Activated CD4-positive, alpha-beta T cell treated with anti-CD3 and anti-CD28 coated beads for 24 hours (primary cell): ENCODE measurements at places on chromosomes 3 and 15.

DNA sequence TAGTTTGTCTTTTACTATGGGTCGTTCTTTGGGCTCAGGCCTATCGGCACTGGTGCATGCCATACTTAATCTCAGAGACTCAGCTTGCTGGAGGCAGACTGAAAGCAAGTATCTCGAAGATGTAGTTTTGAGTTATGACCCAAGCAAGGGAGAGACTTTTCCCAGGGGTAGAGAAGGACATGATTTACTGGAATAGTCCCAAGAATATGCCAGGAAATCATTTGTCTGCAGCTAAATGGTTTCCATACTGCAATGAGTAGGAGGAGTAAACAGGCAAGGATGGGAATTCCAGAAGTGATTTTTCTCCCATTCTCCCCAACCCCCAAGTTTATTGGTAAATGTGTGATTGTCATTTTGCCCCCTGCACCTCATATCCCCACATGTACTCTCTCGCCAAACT, 35.4 kb upstream of the LACTB start:
- no peak for DNase-seq

- no peak for DNase-seq
Observed at GRCh38 chr15:74630284-74631086, 14.8 kb downstream of the CLK3 start.

DNA sequence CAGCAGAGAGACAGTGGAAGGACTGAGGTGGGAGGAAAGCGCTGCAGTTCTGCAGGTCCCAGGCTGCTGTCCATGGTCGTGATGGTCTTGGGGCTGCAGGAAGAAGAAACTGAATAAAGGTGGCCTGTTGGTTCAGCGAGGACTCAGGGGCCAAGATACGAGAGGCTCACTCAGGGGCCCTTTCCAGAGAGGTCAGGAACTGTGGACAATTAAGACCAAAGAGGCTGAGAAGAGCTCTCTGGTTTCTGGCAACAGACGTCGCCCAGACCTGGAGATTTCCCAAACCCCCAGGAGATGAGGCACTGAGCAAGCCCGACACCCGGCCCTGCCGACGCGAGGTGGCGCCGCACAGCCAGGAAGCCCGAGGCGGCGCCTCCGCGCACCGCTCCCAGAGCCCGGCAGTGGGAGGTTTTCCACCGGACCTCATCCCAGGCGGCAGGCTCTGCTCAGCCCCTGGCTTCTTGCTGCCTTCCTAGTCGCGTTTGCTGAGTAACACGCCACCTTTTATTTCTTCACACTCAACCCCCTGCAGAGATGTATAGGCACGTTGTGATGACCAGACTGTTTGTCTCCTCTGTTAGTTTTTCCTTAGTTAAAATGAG, 56.4 kb upstream of the ARRDC4 start:
- DNase-seq, result peak; percentile 19

DNA sequence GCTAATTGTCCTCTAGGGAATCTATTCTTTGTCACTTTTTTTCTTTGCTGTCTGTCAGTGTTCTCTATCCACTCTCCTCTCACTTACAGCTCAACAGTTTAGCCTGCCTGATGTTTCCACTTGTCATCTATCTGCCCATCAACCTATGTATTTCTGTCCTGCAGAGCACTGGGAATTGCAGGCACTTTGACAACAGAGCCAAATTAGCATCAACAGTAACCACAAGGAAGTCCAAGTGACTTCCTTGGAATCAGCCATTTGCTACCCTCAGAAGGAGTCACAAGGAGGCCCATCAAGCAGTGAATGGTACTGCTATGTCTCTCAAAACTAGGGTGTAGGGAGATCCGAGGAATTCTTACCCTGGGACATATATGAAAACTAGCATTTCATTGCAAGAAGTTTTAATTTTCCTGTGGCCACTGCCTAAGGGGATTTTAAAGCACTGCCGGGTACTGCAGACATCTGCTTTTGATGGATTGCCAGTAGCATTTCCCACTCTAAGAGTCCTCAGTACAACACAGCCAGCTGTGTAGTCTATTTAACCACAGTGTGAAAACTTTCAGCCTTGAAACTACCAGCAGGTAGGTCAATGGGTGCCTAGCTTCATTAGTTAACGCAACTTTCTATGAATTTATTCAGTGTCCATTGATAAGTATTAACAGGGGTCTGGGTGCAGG, 898.8 kb downstream of the NTRK3 start:
- no peak for DNase-seq

DNA sequence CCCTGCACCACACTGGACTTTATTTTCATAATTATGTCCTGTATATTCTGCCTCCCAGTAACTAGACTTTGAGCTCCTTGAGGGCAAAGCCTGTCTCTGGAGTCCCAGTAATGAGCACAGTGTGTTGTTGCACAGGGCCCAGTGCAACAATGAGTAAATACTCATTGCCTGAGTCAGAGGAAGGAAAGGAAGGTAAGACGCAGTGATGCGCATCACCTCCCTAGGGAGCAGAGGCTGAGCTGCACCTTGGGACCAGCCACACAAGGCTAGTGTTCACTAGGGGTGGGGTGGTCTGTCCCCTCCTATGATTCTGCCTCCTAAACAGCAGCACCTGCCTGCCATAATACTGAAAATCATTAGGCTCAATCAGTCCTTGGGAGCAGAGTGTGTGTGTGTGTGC, 86.6 kb upstream of the ADAMTSL3 start:
- DNase-seq, result no peak

DNA sequence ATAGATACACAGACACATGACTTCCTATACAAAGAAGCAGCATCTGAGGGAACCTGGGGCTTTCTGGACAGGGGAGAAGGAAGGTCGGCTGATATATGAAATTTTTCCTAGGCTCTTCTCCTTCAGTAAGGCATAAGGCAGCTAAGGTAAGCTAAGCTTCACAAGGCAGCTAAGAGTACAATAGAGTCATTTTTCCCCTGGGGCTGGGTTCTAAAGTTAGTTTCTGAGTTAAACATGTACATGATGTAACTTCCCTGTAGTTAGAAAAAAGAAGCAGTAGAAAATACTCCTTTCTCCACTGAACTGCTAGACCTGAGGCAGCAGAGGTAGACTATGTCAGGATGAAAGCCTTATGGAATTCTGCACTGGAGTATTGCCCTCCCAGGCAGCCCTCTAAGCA, 109.6 kb downstream of the PLD1 start:
- DNase-seq, result no peak

DNA sequence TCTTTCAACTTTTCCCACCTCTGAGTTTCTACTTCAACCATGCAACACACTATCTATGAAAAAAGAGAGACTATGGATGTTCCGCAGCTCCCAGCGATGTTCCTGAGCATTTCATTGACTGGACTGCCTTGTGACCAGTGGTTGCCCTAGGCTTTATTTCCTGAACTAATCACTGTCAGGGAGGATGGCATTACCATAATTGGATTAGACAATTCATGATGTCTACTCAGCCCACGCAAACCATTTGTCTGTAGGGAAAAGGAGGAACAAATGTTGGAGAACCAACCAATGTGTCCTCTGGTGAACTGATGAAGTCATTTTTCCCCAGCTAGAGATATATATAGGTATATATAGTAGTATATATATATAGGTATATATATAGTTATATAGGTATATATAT, 229.3 kb upstream of the MCTP2 start:
- DNase-seq, result no peak

- DNase-seq, result no peak
Observed at GRCh38 chr15:45338417-45338816, 39.9 kb downstream of the GATM start.

- DNase-seq, result no peak
Observed at GRCh38 chr3:115330430-115330829, 183.3 kb upstream of the ZBTB20 start.

DNA sequence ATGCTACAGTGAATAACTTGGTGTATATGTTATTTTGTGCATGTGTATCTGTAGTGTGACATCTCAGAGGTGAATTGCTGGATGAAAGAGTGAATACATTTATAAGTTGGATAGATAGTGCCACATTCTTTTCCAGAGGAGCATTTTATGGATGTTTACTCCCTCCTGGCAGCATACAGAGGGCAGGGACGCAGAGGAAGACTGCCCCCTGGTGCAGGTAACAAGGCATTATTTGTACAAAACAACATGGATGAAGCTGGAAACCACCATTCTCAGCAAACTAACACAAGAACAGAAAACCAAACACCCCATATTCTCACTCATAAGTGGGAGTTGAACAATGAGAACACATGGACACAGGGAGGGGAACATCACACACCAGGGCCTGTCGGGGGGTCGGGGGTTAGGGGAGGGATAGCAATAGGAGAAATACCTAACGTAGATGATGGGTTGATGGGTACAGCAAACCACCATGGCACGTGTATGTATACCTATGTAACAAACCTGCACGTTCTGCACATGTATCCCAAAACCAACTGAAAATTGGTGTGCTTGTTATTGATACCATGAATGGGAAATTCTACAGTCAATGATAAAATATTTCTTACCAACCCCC, 57.9 kb upstream of the CTXND1 start:
- no peak for DNase-seq

GRCh38 chr3:129448186-129448895, 8.3 kb downstream of the IFT122 start:
- DNase-seq, result no peak

- no peak for DNase-seq
Observed at GRCh38 chr15:100373120-100373896, 31.5 kb upstream of the ADAMTS17 start.

DNA sequence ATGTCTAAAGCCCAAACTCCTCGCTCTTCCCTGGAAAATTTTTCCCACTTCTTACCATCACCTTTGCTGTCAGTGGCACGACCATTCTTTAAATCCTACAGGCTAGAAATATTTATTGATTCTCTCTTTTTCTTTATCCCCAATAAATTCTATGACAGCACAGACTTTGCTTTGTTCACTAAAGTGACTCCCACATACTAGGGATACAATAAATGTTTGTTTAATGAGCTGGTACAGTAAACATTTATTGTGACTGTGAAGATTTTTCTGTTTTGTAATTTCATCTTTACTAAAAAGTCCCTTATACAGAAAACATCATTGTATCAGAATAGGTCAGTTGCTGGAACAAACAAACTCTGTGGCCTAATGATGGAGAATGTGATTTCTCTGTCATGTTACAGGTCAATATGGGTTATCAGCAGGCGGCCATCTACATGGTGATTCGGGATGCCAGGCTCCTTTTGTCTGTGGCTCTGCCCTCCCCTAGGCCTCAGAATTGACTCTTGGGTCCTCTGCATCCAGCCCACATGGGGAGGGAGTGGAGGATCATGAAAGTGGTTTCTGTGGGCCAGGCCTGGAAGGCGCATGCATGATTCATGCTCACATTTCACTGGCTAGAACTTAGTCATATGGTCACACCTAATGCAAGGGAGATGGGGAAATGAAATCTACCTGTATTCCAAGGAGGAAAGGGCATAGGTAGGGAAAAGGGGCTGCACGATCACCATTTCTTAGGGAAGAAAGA, 22.7 kb upstream of the KNG1 start:
- no peak for DNase-seq

- no peak for DNase-seq
Observed at GRCh38 chr15:68627476-68627875, 48.7 kb downstream of the CORO2B start.

DNA sequence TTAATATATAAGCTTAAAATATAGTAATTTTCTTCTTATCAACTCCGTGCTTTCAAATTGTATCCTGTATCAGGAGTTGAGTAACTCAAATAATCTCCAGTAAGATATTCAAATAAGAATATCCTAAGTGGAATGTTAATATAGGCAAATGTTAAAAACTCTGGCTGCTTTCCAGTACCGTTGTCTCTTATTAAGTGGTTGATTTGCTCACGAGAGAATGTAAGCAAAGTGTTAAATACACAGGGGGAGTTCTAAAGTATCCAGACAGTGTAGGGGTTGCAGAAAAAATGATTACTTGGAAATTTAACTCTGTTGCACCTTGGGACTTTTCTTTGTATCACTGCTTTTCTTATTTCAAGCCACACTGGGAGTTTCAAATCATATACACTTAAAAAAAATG, 478.9 kb upstream of the TBL1XR1 start:
- DNase-seq, result no peak

- no peak for DNase-seq
Observed at GRCh38 chr3:48414376-48415250, 15.3 kb downstream of the PLXNB1 start.

DNA sequence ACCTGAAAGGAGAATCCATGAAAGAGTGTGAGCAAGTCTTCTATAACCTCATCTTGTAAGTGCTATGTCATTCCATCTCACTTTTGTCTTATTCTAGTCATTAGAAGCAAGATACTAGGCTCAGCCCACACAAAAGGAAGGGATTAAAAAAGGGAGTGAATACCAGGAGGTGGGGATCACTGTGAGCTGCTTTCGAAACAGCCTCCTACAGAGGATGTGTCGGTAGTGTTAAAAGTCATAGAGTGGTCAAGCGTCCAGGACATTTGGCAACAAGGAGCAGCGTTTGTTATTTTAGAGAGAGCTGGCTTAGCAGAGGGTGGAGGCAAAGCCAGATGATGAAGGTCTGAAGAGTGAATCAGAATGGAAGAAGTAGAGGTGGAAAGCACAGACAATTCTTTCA, 11.7 kb upstream of the ZNF148 start:
- no peak for DNase-seq

DNA sequence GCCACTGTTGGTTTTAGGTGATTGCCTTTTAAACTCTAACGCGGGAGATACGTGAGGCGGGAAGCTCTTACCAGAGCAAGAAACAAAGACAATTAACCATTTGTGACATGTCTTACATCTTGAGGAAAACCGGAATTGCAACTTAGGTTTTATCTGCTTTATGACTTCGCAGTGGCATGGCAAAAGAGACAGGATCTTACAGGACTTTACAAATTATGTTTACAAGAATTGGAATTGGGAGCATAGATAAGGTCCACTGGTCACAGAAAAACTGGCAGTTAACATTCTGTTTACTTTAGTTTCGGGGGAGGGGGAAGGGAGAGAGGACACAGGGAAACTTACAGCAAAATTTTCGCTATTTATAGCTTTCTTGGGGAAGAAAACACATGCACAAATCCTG, 1119.6 kb downstream of the ZPLD1 start:
- DNase-seq, result no peak

DNA sequence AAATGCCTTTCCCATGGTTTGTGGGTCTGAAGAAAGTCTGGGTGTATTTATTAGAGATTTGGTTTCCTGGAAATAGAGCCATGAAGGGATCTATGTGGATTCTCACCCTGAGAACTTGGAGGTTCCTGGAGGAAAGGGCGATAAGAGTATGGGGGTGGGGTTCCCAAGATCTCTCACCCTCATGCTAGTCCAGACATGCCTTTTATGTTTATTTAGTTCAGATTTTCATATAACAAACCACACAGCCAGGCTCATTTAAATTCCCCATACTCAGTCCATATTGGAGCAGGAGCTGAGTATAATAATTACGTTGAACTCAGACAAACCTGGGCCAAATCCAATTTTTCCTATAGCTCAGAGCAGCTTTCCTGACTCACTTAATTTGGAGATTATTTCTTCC, 566.6 kb downstream of the GOLGA6L6 start:
- DNase-seq, result no peak

- no peak for DNase-seq
Observed at GRCh38 chr3:184145111-184145524, 10.0 kb downstream of the EIF2B5 start.

- DNase-seq, result no peak
Observed at GRCh38 chr3:29072611-29073010, 208.3 kb upstream of the RBMS3 start.
